ENCODE measurements at places on chromosomes 1 and 21.

GRCh38 chr1:225366552-225366951 is 61.3 kb downstream of the LBR start:
- no peak for DNase-seq

DNA sequence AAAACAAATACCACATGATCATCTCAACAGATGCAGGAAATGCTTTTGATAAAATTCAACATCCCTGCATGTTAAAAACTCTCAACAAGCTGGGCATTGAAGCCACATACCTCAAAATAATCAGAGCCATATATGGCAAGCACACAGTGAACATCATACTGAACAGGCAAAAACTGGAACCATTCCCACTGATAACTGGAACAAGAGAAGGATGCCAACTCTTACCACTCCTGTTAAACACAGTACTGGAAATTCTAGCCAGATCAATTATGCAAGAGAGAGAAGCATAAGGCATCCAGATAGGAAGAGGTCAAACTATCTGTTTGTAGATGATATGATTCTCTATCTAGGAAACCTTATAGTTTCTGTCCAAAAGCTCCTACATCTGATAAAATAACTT is 91.6 kb downstream of the DNAH14 start:
- no peak for DNase-seq

DNA sequence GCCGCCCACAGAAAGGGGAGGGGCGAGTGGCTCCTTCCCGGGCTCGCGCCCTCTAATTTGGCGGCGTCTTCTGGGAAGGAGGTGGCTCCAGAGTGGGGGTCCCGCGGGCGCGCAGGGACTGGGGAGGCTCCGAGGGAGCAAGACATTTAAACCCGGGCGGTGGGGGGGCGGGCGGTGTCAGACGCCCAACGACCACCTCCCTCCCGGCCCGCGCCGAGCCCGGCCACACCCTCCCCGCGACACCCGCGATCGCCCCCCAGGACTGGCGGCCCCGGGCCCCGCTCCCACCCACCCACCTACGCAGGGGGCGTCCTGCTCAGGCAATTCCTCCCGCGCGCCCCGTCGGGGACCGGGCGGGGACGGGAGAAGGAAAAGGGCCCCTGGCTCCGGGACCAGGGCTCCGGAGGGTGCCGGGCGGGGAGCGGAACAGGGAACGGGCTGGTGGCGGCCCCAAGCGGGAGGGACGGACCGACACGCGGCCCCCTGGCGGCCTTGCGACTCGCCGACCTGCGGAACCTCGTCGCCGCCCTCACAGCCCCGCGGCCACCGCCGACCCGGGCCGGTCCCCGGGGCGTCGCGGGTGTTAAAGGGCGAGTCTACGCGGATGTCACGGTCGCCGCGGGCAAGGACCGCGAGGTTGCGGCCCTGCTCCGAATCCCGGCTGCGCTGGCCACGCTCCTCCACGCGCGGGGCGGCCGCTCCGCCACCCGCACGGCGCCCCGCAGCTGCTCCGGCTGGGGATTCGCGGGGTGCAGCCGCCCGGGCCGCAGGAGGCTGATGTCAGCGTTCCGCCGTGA is 94.0 kb upstream of the FMN2 start:
- no peak for DNase-seq

DNA sequence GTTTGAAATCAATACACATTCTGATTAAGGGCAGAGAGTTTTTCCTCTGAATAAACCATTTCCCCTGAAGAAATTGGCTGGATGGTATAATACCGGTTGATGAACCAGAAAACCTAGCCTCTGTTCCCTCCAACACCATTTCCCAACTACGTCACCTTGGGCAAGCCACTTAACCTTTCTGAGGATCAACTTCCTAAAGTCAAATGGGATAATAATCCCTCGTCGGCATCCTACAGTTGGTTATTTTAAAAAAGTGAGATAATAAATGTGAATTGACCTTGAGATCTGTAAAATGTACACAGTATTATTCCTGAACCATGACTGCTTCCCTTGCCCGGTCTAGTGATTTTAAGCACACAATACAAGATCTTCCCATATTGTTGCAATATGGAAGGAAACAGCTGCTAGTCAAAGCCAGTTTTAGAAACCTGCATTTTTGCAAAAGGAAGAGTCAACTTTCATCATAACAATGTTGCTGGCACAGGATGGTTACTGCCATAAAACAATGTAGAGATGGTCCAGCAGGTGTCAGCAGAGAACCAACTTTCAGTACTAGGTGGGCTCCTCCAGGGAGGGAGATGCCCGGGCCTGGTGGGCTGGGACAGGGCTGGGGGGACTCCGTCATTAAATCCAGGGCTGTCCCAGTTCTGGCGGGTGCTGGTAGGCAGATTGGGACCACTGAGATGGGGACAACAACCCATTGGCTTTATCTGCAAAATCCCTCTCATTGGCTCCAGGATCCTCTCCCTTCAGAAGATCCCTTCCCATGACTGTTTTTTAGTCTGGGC is 5.2 kb upstream of the HLX start:
- DNase-seq = no peak

DNA sequence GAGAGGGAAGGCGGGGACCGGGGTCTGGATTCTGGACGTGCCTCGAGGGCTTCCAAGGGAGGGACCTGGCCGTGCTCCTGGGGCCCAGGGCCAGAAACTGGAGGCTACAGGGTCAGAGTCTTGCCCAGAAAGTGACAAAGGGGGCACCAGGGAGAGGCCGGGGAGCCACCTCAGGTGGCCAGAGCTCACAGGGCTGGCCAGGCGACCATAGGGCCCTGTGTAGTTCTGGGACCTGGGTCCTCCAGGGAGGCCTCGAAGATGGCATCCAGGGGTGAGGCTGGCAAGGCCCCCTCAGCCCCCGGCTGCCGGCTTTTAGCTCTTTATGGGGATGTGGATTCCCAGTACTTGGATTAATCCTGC is 14.3 kb upstream of the LRRC3 start:
- DNase-seq = no peak
